ENCODE measurements at places on chromosomes 13 and 19.

GRCh38 chr19:7868326-7868670 lies 5.9 kb downstream of the PRR36 start:
- DNase-seq = no peak

- no peak for DNase-seq
These were observed 21.9 kb downstream of the ONECUT3 start for GRCh38 chr19:1774989-1775772.

- DNase-seq = no peak
These were observed 1.8 kb downstream of the ZNF114 start for GRCh38 chr19:48271531-48272151.

GRCh38 chr19:49856574-49857021 lies 5.6 kb downstream of the PTOV1 start:
- no peak for DNase-seq

GRCh38 chr19:19595171-19595701 lies 23.3 kb downstream of the PBX4 start:
- DNase-seq = no peak

- DNase-seq = no peak
These were observed 6.3 kb downstream of the SPINT2 start for GRCh38 chr19:38270587-38271167.

- no peak for DNase-seq
These were observed 9.4 kb upstream of the SEMA6B start for GRCh38 chr19:4568886-4569285.

DNA sequence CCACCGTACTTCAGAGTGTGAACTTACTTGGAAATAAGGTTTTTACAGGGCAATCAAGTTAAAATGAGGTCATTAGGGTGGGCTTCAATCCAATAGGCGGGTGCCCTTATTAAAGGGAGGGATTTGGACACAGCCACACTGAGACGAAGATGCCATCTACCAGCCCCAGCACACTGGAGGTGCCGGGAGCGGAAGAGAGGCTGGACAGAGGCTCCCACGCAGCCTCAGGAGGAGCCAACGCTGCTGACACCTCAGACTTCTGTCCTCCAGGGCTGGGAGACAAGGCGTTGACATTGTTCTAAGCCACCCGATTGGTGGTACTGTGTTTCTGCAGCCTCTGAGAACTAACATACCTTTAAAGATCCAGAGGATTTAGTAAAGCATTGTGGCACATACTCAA lies 12.6 kb upstream of the RAB20 start:
- no peak for DNase-seq

DNA sequence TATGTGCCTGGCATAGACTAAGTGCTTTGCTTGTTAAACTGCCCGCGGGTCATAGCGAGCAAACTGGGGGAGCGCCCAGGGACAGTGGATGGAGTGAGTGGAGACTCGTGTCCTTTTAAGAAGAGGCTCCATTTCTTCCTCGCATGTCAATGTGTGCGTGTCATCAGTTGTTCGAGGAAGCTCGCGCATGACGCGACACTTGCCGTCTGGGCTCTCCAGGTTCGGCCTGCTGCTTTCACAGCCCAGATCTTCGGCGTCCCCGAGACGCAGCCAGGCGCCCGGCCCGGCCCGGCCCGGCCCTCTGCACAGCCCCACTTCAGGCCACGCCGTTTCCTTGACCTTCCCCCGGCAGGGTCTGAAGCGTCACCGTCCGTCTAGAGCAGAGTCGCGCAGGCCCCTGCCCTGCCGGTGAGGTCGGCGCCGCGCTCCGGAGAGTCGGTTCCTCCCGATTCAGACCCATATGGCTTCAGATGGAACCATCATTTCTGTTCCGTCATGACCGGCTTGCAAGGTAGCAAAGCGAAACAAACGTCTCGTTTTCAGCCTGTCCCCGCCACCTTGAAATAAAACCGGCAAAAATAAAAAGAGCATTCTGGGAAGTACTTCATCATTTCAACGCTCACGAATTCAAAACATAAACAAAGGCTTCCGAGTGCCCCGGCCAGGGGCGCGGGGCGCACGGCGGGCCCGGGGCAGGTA lies 599 bp upstream of the ARHGEF7 start:
- no peak for DNase-seq
